Activated CD8-positive, alpha-beta memory T cell treated with anti-CD3 and anti-CD28 coated beads, Interleukin-2, amount 50 U/mL, for 48 hours (primary cell): ENCODE measurements at places on chromosomes 1 and 21.

GRCh38 chr1:21937372-21938121 is 437 bp upstream of the HSPG2 start:
- peak; percentile 83 for DNase-seq

GRCh38 chr1:162033428-162033827 is 9.8 kb upstream of the OLFML2B start:
- no peak for DNase-seq

DNA sequence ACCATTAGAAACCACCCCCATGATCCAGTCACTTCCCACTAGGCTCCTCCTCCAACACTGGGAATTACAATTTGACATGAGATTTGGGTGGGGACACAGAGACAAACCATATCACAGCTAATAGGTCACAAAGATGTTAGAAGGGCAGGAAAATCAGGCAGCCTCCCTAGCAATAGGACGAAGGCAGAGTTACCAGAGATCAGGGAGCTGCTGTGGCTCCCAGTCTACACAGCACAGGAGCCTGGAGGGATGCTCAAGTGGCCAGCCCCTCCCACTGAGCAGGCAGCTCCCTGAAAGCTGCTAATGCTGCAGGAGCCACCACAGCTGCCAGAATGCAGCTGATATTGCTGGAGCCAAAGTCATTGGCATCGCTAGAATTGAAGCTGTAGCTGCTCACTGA is 51.0 kb downstream of the CR1L start:
- no peak for DNase-seq

DNA sequence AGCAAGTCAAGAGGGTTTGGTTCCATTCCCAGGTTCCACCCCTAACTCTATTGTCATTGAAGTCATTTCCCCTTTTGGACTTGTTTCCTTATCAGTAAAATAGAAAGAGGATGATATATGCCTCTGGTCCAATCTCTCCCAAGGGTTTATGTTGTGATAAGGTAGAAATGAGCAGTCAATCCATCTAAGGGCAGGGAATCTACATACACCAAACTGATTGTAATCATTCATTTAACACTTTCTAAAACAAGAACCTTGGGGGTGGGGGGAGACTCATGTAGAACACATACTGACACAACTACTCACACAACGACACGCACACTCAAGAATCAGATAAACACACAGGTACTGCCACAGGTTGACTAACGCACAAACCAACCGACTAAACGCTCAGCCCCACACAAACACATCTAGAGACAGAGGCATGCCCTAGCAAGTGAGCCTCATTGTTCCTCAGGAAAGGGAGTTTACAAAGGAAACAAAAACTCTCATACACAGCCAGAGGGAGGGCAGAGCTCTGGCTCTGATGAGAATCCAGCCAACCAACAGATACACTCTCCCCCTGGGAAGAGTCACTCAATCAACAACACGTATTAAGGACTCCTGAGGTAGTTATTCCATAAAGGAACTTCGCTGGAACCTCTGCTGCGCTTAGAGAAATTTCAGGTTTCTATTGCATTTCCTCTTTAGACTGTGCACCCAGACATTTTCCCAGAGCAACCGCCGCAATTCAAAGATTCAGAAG is 1.0 kb downstream of the F11R start:
- DNase-seq, result no peak

DNA sequence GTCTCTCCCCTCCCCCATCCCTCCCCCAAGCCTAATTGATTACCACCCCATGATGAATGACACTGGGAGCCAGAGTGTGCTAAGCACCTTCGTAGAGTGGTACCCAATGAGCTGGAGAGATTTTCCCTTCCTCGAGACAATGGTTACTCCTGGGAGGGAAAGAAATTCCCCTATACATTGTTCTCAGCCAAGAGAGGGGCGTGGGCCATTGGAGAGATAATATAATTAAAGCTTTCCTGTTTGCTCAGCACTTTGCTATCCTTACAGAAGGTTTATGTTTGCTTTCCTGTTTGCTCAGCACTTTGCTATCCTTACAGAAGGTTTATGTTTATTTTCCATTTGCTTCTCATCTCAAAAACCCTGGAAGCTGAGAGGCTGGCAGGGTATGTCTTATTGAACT is 126.1 kb upstream of the KLHDC7A start:
- DNase-seq, result no peak

GRCh38 chr1:59006289-59006658 is 222.4 kb upstream of the JUN start:
- DNase-seq, result no peak

DNA sequence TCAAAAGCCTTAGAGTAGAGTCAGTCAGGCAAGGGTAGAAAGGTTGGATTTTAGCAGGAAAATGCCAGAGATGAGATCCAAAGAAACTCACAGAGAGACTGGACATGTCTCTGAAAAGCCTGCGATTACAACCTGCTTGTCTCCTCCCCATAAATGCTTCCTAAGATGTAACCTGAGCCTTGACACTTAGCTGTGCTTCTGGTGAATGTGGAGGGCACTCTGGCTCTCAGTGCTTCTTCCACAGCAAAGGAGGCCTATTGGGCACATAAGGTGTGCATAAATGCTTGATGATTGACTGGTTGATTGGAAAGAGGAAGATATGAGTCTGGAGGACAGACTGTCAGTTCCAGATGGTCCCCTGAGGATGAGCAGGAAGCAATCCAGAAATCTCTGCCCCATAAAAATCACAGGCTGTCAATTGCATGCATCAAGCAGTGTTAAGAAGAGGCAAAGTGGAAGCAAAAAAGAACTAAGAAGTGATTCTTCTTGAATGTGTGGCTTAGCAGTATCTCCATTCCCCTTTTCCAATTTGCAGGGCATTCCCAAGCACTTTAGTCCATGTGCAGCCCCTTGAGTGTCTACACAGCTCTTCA is 236.2 kb upstream of the RRP15 start:
- DNase-seq, result no peak

GRCh38 chr1:234509457-234510328 is 30.7 kb upstream of the TARBP1 start:
- no peak for DNase-seq
